ENCODE measurements at places on chromosomes 3 and 15.

- DNase-seq: no peak
Observed at GRCh38 chr15:66387163-66388042, 691 bp downstream of the MAP2K1 start.

DNA sequence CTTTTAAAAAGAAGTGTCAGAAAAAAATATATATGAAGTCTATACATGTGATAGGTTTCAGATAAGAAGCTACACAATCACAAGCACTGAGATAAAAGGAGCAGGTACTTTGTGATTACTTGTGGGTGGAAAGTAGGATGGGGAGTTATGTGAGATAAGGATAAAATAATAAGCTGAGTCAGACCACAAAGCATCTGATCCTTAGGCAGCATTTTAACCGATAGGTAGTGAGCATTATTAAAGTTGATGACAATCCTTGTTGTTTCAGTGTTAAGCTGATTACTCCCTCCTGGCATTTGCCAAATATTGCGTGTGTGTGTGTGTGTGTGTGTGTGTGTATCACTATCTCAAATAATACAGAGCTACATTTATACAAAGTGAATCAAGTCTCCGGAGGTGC is 483.1 kb downstream of the NAALADL2 start:
- DNase-seq: no peak

DNA sequence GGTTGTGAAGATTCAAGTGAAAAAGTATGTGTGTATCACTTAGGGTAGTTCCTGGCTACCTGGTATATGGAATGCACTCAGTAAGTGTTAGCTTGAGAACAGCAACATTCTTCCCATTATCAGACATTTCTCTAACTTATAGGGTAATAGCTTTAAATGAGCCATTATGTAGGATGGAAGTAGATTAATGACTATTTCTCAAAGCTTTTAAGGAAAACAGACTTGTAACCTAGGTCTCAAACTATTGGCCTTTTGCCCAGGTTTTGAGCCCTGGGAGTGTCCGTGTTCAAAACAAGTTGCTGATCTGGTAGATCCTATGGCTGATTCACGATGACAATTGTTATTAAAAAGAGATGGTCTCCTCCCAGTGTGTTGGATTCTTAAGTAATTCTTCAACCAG is 129.1 kb upstream of the UMPS start:
- no peak for DNase-seq

DNA sequence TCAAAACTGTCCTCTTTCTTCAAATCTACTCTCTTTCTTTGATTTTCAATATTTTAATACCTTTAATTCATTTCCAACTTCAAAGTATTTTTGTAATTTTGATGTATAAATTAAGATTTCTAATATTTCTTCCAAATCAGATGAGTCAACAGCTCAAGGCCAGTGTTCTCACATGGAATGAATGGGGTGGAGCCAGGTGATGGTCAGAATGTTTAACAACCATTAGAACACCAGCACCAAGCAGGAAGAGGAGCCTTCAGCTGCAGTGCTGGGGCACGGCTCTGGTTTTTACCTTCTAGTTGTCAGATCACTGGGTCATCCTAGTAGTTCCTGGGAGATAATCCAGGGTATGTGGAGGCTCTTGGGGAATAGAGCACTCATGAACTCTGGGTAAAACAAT is 494.5 kb upstream of the PDZRN3 start:
- DNase-seq: no peak

- DNase-seq: no peak
Observed at GRCh38 chr3:173785004-173785403, 387.5 kb downstream of the NLGN1 start.

GRCh38 chr15:86840996-86841395 is 761.3 kb downstream of the AGBL1 start:
- no peak for DNase-seq

DNA sequence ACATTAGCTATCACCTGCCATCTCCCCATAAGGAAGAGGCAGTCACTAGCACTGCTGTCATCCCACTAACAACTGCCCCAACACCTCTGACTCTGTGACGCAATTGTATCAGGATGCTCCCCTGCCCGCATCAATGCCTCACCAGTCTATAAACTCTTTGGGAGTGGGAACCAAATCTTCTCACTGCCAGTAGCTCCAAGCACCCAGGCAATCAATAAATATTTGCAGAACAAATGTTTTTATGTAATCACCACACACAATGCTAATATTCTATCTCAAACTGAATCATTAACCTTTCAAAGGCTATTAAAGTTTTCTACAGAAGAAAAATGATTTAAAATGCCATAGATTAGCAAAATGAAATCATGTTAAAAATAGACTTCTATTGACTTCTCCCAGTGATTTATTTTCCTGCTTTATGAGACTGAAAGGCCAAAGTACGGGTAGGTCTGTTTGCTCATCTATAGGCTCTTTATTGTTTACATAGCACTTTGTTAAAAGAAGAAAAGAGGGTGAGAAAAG is 131.3 kb downstream of the PLD1 start:
- no peak for DNase-seq

DNA sequence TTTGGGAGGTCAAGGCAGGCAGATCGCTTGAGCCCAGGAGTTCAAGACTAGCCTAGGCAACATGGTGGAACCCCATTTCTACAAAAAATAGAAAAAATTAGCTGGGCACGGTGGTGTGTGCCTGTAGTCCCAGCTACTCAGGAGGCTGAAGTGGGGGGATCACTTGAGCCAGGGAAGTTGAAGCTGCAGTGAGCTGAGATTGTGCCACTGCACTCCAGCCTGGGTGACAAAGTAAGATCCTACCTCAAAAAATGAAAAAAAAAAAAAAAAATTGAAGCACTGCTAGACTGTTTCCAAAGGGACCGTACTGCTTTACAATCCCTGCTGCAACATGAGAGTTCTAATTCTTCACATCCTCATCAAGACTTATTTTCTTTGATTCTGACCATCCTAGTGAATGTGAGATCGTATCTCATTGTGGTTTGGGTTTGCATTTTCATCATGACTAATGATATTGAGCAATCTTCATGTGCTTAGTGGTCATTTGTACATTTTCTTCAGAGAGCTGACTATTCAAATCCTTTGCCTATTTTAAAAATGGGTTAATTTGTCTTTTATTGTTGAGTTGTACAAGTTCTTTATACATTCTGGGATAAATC is 10.8 kb downstream of the CMTM8 start:
- DNase-seq: no peak

DNA sequence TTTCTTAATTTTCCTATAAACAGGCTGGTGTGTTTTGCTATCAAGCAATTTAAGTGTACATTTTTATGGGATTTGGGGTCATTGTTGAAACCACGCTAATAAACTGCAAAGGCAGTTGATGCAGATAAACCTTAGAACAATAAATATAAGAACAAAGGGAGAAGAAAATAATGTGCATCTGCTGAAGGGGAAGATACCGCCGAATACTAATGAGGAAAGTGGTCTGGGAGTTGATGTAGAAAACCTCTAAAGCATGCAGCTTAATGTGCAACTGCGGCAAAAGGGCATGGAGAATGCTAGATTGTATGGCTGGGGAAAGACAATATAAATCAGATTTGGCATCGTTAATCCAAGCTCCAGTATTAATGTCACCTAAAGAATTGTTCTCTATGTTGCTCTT is 29.8 kb upstream of the CHL1 start:
- DNase-seq: no peak
